ENCODE measurements at places on chromosomes 3 and 15.

DNA sequence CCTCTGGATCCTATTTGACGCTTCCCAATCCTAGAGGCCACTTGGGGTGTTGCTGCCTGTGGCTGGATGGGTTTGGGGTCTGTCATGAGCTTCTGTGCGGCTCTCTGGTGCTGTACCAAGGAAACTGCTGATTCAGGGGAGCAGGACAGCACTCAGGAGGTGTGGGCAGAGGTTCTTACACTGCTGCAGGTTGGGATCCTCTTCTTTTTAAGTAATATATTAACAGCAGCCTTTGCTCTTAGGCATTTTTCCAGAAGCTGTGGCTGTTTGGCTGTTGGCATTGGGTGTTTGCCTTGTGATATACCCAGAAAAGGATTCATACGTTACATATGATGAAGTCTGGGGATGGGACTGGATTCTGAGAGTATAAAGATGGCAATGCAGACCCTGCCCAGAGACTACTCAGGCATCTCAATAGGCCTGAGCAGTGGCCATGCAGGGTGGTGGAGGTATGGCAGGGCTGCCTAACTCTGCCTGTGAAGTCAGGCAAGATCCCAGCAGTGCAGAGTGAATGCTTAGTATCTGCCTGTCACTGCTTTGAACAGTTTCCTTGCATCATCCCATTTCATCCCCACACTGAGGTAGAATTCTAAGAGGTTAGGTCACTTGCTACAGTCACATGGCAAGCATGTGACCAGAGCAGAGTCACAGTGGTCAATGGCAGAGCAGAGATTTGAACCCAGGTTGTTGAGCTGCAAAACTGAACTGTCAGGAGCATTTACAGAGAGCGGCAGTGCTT is 3.9 kb downstream of the ABHD6 start:
- no peak for DNase-seq

- DNase-seq: no peak
Measured at GRCh38 chr15:69457304-69458280, 5.0 kb downstream of the RPLP1 start.

- peak; percentile 43 for DNase-seq
Measured at GRCh38 chr15:40754574-40754882, 526 bp downstream of the RMDN3 start.

DNA sequence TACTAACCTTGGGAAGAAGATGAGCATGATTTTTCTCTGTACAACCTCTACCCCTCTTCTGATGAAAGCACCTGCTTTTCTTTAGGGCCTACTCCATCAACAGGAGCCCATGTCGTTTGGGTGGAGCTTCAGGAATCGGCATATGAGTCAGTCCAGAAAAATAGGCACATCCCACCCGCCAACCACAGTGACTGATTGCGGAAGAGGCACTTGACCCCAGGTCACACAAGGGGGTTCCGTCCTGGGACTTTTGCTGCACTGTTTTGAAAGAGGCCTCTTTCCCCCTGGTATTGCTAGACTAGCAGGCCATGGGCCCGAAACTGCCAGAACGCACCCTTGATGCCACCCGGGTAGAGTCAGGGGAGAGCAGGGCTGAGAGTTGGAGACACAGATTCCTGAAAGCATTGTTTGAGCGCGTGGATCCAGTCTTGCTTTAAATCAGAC is 19.3 kb upstream of the NRROS start:
- DNase-seq: no peak

DNA sequence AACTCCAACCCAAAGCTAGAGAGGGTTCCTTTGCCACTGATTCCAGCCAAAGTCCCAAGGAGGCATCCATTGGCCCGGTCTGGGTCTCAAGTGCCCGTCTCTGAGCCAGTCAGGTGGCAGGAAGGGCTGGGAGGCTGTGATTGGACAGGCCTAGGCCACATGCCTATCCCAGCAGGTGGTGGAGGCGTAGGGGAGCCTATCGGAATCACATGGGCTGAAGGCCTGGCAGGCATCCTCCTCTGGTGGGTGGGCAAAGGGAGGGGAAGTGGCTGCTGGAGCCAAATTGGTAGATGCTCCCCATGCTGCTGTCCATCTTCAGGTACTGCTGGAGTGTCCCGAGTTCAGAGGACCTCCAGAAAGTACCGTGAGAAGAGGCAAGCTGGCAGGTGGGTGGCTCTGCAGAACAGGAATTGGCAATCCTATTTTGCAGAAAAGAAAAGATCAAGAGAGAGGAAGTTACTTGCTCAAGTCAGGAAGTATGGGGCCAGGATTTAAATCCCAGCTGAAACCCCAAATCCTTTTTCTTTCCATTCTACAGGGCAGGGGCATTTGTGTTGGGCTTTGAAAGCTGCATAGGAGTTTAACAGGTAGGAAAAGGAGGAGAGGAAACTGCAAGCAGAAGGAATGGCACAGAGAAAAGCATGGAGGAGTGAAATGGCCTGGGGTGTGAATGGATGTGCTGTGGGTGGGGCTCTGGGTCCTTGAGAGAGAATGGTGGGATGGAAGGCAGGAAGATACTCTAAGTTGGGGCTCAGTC is 3.7 kb downstream of the CHST13 start:
- DNase-seq: no peak

- DNase-seq: no peak
Measured at GRCh38 chr3:129122412-129123011, 908 bp upstream of the RAB43 start.

DNA sequence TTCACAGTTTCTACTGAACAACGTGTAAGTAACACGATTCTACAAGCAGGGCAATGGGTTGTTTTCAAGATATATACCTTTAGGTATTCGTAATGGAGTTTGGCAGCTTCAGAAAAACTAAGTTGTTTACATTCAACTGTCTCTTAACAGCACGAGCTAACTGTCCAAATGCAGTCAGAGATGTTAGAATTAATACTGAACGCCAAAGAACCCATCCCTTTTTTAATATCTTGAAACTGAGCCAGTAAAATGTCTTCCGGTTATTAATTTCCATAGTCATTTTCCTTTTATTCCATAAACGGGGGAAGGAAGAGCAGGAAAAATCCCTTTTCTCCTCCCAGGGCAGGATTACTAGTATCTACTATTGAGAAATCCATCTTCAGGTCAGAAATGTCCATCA is 129.0 kb upstream of the THBS1 start:
- no peak for DNase-seq

- DNase-seq: no peak
Measured at GRCh38 chr15:68700455-68701123, 120.1 kb downstream of the ANP32A start.

GRCh38 chr3:32391643-32392535 is at the start of gene CMTM7:
TSS of gene CMTM7 (plus strand) at chr3:32391853. CDS start at chr3:32391907, 54 bp downstream.
- DNase-seq: peak; percentile 84

- DNase-seq: no peak
Measured at GRCh38 chr15:51093488-51093838, 1.2 kb downstream of the TNFAIP8L3 start.

- DNase-seq: no peak
Measured at GRCh38 chr3:196050597-196050996, 31.3 kb downstream of the TFRC start.

DNA sequence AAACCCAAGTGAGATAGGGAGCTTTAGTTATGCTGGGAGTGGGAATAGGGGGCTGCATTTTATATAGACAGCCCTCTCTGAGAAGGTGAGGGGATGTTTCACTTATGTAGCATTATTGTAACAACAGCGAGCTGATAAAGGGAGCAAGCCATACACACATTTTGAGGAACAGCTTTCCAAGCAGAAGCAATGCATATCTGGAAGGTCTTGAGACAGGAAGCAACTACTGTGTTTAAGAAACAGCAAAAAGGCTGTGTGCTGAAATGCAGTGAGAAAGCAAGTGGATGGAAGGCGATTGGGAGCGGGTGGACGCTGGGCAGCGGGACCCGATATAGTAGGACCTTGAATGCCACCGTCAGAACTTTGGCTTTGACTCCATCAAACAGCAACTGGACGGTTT is 155.9 kb upstream of the TBL1XR1 start:
- no peak for DNase-seq

GRCh38 chr3:134564991-134565390 is 79.1 kb downstream of the CEP63 start:
- no peak for DNase-seq

- DNase-seq: no peak
Measured at GRCh38 chr3:12825156-12825555, 16.2 kb downstream of the RPL32 start.

DNA sequence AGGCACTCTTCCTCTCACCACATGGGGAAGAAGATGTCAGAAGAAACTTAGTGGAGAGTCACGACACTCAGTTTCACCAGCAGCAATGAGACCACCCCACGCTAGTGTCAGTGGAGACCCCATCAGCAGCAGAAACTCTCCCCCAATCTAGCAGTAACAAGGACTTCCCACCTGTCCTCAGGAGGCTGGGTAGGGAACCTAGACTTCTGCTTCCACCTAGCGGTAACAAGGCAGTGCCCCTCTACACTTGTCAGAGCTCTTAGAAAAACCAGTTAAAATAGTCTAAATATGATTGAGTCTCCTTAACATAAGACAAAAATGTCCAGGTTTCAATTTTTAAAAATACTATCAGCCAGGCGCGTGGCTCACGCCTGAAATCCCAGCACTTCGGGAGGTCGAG is 57.3 kb downstream of the TRAT1 start:
- no peak for DNase-seq

DNA sequence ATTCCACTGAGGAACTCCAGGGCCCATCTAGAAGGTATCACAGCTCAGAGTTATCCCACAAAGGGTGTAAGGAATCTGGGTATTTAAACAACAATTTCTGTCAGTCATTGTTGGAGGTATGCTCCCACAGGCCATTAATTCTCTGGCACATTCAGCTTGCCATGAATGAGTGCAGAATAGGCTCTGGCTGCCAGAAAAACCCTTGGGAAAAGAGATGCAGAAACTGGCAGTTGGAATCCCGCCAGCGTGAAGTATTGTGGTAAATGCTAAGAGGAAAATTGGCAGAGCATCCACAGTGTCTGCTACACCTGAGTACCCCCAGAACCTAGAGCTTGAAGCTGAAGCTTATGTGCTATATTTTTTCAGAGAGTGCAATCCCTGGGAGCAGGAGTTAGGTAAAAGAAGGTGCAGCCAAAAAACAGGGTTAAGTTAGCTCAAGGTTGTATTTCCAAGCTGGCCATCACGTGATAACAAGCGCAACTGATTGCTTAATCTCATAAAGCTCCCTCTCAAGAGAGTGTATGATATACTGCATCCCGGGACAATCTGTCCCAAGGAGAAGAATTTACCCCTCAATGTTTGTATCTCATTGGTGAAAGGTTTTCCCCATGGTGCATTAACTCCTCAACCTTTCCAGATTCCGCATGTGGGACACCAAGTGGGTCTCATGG is 94.2 kb upstream of the ACP3 start:
- peak; percentile 9 for DNase-seq

GRCh38 chr3:21520106-21520963 is 230.7 kb downstream of the ZNF385D start:
- no peak for DNase-seq

DNA sequence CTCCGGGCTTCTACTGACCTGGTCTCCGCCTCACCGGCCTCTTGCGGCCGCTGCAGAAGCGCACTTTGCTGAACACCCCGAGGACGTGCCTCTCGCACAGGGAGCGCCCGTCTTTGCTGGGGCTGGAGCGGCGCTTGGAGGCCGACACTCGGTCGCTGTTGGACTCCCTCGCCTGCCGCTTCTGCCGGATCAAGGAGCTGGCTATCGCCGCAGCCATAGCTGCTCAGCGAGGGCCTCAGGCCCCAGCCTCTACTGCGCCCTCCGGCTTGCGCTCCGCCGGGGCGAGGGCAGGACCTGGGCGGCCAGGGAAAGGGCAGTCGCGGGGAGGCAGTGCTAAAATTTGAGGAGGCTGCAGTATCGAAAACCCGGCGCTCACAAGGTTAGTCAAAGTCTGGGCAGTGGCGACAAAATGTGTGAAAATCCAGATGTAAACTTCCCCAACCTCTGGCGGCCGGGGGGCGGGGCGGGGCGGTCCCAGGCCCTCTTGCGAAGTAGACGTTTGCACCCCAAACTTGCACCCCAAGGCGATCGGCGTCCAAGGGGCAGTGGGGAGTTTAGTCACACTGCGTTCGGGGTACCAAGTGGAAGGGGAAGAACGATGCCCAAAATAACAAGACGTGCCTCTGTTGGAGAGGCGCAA is 319.2 kb downstream of the FGF12 start:
- DNase-seq: no peak

DNA sequence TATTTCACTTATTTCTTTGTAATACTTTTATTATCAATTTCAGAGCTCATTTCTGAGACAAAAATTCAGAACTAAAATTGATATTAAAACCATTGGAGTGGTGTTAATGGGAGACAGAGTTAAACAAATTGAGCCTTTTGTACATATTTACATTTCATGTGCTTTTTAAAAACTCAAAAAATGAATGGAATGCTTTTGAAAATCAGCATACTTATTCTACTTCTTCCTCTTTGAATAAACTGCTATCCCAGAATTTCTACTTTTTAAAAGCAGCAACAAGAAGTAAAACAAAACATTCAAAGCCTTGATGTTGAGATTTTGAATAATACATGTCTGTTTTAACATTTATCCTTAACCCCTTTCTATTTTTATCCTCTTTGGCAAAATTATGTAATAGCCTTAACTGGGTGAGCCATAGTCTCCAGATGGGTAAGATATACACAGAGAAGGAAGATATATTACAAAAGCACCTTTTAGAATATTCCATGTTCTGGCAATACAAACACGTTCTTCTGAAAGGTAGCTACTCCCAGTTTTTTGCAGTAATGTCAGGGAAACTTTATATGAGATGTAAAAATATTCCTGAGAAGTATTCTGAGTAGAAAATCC is 123.6 kb downstream of the MBNL1 start:
- DNase-seq: no peak

DNA sequence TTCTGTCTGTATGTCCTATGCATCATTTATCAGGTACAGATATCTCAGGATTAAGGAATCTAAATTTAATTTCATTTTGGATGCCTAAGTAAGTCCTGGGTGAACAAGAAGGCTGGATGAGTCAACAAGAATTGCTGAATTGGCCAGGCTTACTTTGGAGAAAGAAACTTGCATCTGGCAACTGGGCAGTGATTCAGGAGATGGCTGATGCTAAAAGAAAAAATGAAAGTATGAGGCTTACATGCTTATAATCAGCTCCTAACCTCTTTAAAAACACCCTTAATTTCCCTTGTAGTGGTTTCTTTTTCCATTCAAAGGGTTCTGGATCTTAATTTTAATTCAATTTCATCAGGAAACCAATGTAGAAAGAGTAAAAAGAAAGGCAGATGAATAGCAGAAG is 228.8 kb upstream of the PEX5L start:
- no peak for DNase-seq

DNA sequence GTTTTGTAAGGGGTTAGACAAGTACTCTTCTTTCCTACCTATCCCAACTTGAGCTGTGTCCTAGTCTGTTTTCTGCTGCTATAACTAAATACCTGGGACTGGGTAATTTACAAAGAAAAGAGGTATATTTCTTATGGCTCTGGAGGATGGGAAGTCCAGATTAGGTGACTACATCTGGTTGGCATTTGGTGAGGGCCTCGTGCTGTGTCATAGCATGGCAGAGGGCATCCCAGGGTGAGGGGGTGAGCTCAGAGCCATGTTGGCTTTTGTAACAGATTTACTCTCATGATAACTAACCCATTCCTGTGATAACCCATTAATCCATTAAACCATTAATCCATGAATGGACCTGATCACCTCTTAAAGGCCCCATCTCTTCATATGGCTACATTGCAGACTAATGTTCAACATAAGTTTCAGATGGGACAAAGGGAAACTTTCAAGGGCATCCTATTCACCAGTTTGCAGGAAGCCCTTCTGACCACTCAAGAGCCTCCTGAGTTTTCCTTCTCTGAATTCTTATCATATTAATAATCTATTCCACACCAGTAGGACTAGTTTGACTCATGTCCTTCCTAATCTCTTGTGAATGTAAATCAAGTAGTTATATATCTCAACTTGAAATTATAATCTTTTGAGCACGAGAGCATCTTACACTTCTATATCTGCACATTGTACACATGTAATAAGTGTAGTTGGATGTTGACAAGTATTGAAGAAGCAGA is 185.7 kb upstream of the ZPLD1 start:
- no peak for DNase-seq

GRCh38 chr3:177977381-177978158 is 558.7 kb upstream of the KCNMB2 start:
- DNase-seq: no peak

Measured in HAP-1 (cell line).